Activated CD8-positive, alpha-beta memory T cell treated with anti-CD3 and anti-CD28 coated beads for 1 hour (primary cell): ENCODE measurements at places on chromosomes 6 and 20.

DNA sequence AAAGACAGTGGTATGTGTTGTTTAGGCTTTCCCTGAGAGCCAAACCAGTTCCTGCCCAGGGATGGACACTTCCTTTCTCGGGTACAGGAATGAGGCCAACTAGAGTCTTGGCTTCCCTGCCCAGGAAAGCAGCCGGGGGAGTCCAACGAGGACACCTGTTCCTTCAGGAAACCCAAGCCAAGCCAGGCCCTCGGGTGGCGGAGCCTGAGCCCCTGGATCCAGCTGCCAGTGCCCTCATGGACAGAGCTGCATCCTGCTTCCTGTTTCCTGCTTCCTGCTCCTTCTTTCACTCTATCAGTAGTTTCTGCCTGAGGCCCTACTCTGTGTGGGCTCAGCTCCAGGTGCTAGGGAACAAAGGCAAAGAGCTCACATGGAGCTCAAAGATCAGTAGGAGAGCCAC, 7.9 kb upstream of the SIRPA start:
- DNase-seq = no peak

DNA sequence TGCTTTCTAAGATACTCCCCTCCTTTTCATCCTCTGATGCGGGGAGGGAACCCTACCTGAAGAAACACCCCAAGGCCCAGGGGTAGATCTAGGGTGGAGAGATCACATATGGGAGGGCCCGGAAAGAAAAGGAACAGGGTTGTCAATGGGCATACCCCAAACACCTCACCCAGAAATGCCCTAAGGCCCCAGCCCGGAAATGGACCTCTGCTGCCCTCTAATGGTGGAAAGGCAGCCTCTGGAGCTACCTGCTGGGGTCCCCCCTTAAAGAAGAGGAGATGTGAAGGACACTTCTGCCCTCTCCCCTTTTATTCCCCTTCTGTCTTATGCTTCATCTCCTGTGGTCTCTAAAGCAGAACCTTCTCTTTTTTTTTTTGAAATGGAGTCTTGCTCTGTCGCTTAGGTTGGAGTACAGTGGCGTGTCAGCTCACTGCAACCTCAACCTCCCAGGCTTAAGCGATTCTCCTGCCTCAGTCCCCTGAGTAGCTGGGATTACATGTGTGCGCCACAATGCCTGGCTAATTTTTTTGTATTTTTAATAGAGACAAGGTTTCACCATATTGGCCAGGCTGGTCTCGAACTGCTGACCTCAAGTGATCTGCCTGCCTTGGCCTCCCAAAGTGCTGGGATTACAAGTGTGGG, 458 bp upstream of the ARMC12 start:
- DNase-seq = peak; percentile 61

DNA sequence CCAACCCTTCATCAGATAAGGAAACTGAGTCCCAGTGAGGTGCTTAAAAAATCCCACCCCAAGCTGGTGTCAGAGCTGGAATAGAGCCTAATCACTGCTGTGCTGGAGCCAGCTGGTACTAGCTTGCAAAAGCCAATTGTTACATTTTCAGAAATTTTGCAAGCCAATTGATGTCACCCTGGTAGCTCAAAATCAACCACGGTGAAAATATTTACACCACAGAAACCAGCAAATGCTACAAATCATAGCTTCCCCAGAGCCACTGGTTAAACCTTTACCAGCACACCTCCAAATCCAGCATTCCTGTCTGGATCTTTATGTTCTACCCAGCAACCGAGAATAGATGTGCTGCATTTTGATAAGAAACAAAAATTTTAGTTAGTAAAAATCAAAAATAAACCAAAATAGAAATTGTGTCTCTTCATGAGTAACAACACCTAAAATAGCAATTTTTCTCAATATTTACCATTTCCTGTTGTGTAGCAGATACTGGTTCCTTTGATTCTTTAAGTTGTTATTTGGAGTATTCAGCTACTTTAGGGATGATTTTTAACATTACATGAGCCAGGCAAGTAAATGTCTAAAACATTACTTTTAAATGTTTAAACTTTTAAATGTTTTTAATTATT, 7.2 kb upstream of the LCA5 start:
- no peak for DNase-seq

DNA sequence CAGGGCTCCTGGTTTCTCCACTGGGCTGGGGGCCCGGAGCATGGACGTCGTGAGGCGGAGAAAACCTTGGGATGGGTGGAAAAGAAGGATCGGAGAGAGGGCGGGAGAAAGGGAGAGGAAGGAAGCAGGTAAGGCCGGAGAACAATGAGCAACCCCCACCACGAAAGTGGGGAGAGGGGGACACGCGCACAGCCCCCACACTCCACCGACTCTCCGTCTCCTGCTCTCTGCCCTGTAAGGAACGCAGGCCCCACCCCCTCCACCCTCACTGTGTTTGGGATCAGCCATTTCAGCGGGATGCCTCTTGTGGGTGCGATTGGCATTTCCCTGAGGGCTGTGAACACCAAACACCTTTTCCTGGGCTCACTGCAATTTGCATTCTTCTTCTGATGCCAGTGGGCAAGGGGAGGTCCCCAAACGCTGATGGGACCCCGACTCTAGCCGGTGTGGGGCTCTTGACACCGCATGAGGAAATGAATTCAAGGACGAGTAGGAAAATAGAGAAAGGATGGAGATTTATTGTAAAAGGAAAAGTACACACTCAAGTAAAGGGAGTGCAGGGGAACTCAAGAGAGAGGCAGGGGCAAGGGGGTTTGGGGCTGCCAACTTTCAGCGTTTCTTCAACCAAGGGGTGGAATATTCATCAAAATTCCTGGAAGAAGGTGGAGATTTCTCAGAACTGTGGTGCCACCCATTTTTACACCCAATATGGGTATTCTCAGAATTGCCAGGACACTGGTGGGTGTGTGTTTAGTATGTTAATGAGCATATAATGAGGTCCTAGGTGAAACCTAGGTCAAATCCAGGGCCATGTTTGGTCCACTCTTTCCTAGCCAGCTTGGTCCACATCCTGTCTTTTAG, 13.1 kb upstream of the RAET1L start:
- no peak for DNase-seq

DNA sequence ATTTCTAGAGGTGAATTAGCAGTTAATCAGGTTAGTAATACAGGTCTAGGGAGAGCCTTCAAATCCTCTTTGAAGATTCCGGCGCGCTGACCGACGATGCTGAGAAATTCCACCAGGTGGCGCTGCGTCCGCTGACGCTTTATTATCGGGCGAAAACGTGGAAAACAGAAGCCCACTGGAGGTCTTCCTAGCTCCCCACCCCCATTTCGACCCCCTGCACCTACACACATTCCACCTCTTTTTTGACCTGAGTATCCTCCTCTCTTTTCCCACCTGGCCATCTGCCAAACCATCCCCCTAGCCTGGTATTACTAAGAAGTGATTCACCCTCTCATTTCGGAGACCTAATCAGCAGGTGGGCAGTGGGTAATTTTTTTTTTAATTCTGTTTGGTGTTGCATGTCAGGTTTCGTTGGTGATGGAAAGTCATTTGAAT, 65.4 kb upstream of the RIN2 start:
- no peak for DNase-seq
